ENCODE measurements at places on chromosomes 1 and 21. TPM values are rescaled to one million over a fixed set of nuclear protein-coding genes. Genes with fewer than 3 reads are reported as not detected.

GRCh38 chr1:10292188-10292587 lies 81.8 kb downstream of the KIF1B start:
- no peak for DNase-seq

The NECTIN4 gene
- total RNA-seq, result not detected

GRCh38 chr1:35832276-35832905 lies 24.6 kb downstream of the AGO4 start:
- DNase-seq, result no peak

GRCh38 chr1:5944154-5944842 lies 47.9 kb downstream of the NPHP4 start:
- DNase-seq, result no peak

The SIPA1L2 gene
- 1.7 TPM for total RNA-seq

GRCh38 chr1:39751595-39751994 lies 12.9 kb downstream of the PPIE start:
- DNase-seq, result no peak

DNA sequence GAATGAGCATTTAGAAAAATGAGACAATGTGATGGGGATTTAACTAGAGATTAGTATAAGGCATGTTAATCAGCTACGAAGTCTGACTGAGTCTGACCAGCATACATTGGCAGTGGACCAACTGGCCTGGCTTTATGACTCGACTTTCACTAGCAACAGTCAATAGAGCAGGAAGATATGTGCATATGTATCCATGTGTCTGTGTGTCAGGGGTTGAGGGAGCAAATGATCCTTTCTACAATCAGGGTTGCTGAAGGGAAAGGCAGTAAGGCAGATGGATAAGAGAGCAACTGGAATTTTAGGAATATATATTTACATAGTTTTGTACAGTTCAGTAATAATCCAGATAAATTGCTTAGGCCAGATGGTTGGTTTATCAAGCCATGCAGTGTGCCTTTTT lies 645.6 kb downstream of the PLA2G4A start:
- DNase-seq, result no peak

The CHRNB2 gene
- total RNA-seq, result not detected

GRCh38 chr21:41865002-41865777 lies 14.0 kb downstream of the PRDM15 start:
- DNase-seq, result peak; percentile 38

DNA sequence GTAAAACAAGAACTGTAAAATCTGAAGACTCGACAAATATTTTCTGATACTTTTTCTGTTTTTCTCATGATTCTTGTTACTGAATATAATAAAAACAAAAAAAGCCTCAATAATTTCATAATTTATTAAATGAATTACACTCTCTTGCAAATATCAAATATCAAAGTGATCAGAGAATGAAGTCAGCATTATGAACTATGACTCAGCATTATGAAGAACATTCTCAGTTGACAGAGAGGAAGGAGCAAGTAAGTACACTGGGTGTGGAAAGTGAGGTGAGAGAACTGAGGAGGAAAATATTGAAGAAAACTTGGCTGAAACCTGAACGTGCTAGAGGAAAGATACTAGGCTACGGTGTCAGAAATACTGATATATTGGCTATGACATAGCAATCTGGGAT lies 529.5 kb downstream of the KCNT2 start:
- DNase-seq, result no peak

The LRRC53 gene
- not detected for total RNA-seq

GRCh38 chr1:103025858-103026409 lies 82.4 kb downstream of the COL11A1 start:
- DNase-seq, result no peak

GRCh38 chr1:20375563-20375962 lies 84.9 kb downstream of the VWA5B1 start:
- no peak for DNase-seq

All from activated CD8-positive, alpha-beta T cell treated with anti-CD3 and anti-CD28 coated beads for 36 hours (primary cell).